ENCODE measurements at places on chromosomes 3 and 15.

GRCh38 chr3:152219769-152220255 lies 48.9 kb upstream of the MBNL1 start:
- H3K4me3 ChIP-seq, result no peak overlapping the region
- no peak overlapping the region for H3K27ac ChIP-seq
- no peak for DNase-seq
- no peaks in the 10 kb centered on the region for H3K27me3 ChIP-seq
- H3K4me1 ChIP-seq, result peaks cover 23% of the 10 kb centered on the region

DNA sequence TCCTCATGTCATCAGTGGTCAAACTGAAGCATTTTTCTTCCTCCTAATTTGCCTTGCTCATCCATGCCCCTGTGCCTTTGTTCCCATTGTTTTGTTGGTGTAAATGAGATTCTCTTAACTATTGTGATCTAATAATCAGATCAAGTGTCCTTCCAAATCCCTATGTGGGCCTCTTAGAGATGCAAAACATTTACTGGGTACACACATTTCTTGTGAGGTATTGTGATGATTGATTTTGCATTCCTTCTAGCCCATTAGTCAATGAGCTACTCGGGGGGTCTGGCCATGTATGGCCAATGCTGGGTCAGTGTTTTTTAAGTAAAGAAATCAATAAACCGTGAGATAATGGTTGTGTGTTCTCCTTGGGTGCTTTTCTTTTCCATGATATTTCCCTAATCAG lies 580.4 kb downstream of the VGLL3 start:
- H3K36me3 ChIP-seq, result no peaks in the 10 kb centered on the region
- H3K27me3 ChIP-seq, result no peaks in the 10 kb centered on the region
- no peak for DNase-seq
- no peak overlapping the region for H3K4me3 ChIP-seq
- no peaks in the 10 kb centered on the region for H3K4me1 ChIP-seq
- H3K27ac ChIP-seq, result no peak overlapping the region

DNA sequence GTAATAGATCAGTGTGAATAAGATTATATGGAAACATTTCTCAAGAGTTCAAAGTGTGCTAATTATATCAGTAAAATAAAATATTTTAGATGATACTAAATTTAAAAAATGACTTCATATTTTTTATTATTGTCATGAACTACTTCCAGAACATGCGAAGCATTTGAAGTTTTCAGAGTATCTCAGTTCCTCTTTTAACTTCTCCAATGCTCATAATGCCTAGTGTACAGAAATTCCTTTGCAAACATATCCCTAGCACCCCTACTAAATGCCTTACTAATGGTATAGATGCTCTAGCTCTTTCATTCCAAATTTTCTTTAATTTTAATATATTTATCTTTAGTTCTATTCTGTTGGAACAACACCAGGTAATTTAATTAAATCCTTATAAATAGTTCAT lies 580.4 kb downstream of the CADM2 start:
- no peak overlapping the region for H3K4me3 ChIP-seq
- no peaks in the 10 kb centered on the region for H3K36me3 ChIP-seq
- no peaks in the 10 kb centered on the region for H3K4me1 ChIP-seq
- no peak for DNase-seq

GRCh38 chr3:123783050-123783689 lies 101.0 kb downstream of the MYLK start:
- no peaks in the 10 kb centered on the region for H3K27me3 ChIP-seq
- H3K4me1 ChIP-seq, result peaks cover 5% of the 10 kb centered on the region
- H3K36me3 ChIP-seq, result no peaks in the 10 kb centered on the region
- peak overlapping the region; percentile 23 for H3K27ac ChIP-seq

GRCh38 chr3:23455084-23455483 lies 252.0 kb downstream of the UBE2E2 start:
- no peaks in the 10 kb centered on the region for H3K27me3 ChIP-seq
- H3K4me3 ChIP-seq, result no peak overlapping the region
- peak overlapping the region; percentile 29 for H3K27ac ChIP-seq
- no peak for DNase-seq

DNA sequence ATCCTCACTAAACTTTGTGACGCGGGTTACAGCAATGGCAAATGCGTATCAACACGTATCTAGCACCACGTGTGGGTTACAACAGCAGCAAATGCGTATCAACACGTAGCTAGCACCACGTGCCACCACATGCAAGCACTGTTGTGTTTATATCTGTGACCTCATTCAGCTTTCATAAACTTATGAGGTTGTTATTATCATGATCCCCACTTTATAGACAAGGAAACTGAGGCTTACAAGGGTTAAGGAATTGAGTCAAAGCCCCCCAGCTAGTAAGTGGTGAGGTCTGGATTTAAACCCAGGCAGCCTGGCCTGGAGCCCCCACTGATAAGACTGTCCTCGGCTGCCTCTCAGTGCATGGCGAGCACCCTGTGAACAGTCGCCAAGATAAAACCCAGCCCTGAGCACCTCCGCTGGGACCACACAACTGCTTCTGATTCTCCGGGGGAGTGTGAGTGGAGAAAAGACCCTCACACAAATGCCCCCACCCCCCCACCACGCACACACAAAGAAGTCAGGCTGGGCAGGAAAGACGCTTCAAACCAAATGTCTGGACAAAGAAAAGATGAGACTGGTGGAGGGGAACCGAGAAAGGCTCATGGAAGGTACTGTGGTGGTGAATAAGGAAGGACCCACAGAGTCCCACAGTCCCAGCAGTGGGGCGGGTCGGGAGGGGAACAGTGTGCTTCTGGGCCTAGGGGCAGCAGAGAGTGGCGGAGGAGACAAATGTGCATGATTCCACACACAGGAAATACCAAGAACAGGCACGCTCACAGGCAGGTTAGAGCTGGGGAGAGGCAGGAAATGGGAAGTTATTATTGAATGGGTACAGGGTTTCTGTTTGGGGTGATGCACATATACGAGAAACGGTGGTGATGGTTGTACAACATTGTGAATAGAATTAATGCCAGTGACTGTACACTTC lies 173.4 kb downstream of the XXYLT1 start:
- no peaks in the 10 kb centered on the region for H3K36me3 ChIP-seq
- peaks cover 43% of the 10 kb centered on the region for H3K4me1 ChIP-seq
- no peaks in the 10 kb centered on the region for H3K27me3 ChIP-seq
- H3K27ac ChIP-seq, result peak overlapping the region; percentile 67
- DNase-seq, result peak; percentile 24

GRCh38 chr3:128113817-128114794 lies 9.5 kb downstream of the RUVBL1 start:
- no peaks in the 10 kb centered on the region for H3K27me3 ChIP-seq
- no peak overlapping the region for H3K4me3 ChIP-seq
- peaks cover 9% of the 10 kb centered on the region for H3K4me1 ChIP-seq
- H3K27ac ChIP-seq, result peak overlapping the region; percentile 66
- H3K36me3 ChIP-seq, result peaks cover 50% of the 10 kb centered on the region

DNA sequence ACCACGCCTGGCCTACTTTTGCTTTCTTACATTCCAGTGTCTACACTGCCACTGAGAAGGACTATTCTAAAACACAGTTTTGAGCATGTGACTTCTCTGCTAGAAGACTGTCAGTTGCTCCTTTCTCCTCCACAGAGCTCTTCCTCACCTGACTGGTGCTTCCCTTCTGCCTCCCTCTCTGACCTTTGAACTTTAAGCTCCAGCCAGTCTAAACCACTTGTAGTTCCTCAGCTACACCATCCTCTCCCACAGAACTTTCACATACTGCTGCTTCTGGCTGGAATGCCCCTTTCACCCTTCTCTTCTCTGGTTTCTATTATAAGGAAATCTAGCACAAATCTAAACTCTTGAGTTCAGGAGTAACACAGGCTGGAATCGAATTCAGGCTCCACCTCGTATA lies 9.1 kb downstream of the NCEH1 start:
- no peak for DNase-seq
- peaks cover 81% of the 10 kb centered on the region for H3K4me1 ChIP-seq
- no peak overlapping the region for H3K4me3 ChIP-seq
- H3K27me3 ChIP-seq, result no peaks in the 10 kb centered on the region
- H3K27ac ChIP-seq, result peak overlapping the region; percentile 37

GRCh38 chr15:74433592-74434262 lies at the start of gene SEMA7A:
Gene SEMA7A (minus strand): TSS chr15:74433958. CDS start chr15:74433918, 40 bp downstream.
- no peaks in the 10 kb centered on the region for H3K36me3 ChIP-seq
- peaks cover 16% of the 10 kb centered on the region for H3K27me3 ChIP-seq
- DNase-seq, result peak; percentile 84
- peak within 1 kb of the TSS; percentile 70 for H3K27ac ChIP-seq

- H3K4me1 ChIP-seq, result peaks cover 83% of the 10 kb centered on the region
- peak overlapping the region; percentile 64 for H3K27ac ChIP-seq
- peak overlapping the region; percentile 30 for H3K4me3 ChIP-seq
- H3K27me3 ChIP-seq, result no peaks in the 10 kb centered on the region
- peaks cover 4% of the 10 kb centered on the region for H3K36me3 ChIP-seq
Observed at GRCh38 chr3:61594144-61594963, 33.0 kb downstream of the PTPRG start.

DNA sequence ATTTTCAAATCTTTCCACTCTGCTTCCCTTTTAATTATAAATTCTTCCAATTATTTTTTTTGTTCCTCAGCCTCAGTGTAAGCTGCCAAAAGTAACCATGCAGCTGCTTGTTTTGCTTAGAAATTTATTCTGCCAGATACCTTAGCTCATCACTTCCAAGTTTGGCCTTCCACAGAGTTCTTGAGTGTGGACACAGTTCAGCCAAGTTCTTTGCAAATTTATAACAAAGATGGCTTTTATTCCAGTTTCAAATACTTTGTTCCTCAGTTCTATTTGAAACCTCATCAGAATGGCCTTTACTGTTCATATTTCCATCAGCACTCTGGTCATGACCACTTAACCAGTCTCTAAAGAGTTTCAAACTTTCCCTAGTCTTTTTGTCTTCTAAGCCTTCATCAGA lies 10.3 kb downstream of the RTP1 start:
- no peak overlapping the region for H3K27ac ChIP-seq
- H3K36me3 ChIP-seq, result no peaks in the 10 kb centered on the region
- DNase-seq, result no peak
- H3K27me3 ChIP-seq, result no peaks in the 10 kb centered on the region
- H3K4me3 ChIP-seq, result no peak overlapping the region

- no peak overlapping the region for H3K4me3 ChIP-seq
- no peaks in the 10 kb centered on the region for H3K27me3 ChIP-seq
- no peak overlapping the region for H3K27ac ChIP-seq
- no peaks in the 10 kb centered on the region for H3K4me1 ChIP-seq
- H3K36me3 ChIP-seq, result no peaks in the 10 kb centered on the region
Observed at GRCh38 chr3:116927918-116928317, 218.3 kb downstream of the TUSC7 start.

DNA sequence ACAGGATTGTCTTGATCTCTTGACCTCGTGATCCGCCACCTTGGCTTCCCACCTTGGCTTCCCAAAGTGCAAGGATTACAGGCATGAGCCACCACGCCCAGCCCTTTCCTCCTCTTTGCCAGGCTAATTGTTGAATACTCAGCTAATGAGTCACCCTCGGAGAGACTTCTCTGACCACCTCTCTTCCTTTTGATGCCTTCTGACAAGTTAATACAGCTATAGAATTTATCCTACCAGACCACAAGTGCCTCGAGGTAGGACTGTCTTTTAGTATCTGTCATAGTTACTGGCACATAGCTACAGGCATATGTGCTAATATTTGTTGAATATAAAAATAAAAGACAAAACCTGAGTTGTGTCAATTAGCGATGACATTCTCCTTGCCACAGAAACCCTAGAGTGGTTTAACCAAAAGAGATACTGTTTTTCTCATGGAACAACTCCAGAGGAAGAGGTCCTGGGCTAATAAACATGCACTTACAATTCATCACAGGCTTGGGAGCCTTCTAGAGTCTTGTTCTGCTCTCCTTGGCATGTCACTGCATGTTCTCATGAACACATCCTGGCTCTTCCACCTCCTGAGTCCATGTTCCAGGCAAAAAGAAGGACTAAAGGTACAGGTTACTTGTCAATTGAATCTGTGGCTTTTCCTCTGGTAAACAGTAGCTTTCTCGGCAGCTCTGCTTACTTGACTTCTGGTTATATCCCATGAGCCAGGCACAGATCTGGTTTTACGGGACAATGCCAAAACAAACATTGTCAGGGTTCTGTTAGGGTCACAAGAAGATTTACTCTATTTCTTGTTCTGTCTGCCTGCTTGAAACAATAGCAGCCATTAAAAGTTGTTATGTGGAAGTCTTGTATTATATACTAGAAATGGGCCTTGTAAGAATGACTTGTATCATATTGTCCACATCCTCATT lies 332.3 kb downstream of the THSD4 start:
- DNase-seq, result no peak
- peak overlapping the region; percentile 89 for H3K27ac ChIP-seq
- no peaks in the 10 kb centered on the region for H3K27me3 ChIP-seq
- H3K4me3 ChIP-seq, result no peak overlapping the region

GRCh38 chr3:171459942-171460724 lies at the start of gene TNIK:
Gene TNIK (minus strand): TSS chr3:171460405. CDS start chr3:171460063, 342 bp downstream.
- peak; percentile 94 for DNase-seq
- peak within 1 kb of the TSS; percentile 87 for H3K27ac ChIP-seq
- H3K4me3 ChIP-seq, result peak within 1 kb of the TSS; percentile 84
- H3K36me3 ChIP-seq, result no peaks in the 10 kb centered on the region
- peaks cover 65% of the 10 kb centered on the region for H3K4me1 ChIP-seq
- H3K27me3 ChIP-seq, result peaks cover 13% of the 10 kb centered on the region

GRCh38 chr15:54298396-54298795 lies 320.2 kb downstream of the UNC13C start:
- H3K36me3 ChIP-seq, result no peaks in the 10 kb centered on the region
- H3K27ac ChIP-seq, result no peak overlapping the region
- no peak for DNase-seq
- no peaks in the 10 kb centered on the region for H3K4me1 ChIP-seq
- H3K27me3 ChIP-seq, result no peaks in the 10 kb centered on the region

DNA sequence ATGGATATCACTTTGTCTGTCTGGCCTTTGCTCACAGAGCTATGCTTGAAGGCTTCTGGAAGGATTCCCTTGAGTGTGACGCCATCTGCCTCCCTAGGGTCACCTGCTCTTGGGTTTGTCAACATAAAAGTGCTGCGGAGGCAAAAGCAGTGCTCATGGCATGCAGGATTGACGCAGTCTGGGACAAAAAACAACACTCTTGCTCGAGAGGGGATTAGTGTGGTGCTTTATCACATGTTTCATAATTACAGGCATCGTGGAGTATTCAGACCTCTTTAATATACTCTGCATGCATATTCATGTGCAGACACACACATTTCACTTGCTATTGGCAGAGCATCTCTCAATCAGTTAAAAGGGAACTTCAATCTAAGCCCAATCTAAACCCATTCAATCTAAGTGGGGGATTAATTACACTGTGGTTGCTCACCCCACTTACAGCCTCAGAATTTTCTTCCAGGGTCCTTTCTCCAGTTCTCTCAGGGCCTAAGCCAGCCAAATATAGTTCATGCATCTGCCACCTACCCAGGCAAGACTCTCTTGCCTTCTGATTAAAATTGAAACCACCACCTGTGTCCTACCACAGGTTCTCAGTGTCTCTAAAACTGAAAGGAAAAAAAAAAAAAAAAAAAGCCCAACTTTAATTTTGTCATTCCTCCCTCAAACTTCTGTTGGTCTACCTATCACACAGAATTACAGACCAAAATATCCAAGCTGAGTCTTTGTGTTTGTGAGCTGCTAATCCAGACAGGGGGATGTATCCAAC lies 75.6 kb downstream of the BFSP2 start:
- DNase-seq, result no peak
- peaks cover 19% of the 10 kb centered on the region for H3K4me1 ChIP-seq
- no peak overlapping the region for H3K4me3 ChIP-seq
- H3K27ac ChIP-seq, result peak overlapping the region; percentile 85
- H3K27me3 ChIP-seq, result no peaks in the 10 kb centered on the region
- H3K36me3 ChIP-seq, result no peaks in the 10 kb centered on the region

- no peak for DNase-seq
- H3K4me3 ChIP-seq, result no peak overlapping the region
- no peak overlapping the region for H3K27ac ChIP-seq
Observed at GRCh38 chr3:127668906-127669305, 3.8 kb upstream of the ABTB1 start.

- peaks cover 10% of the 10 kb centered on the region for H3K4me1 ChIP-seq
- no peaks in the 10 kb centered on the region for H3K27me3 ChIP-seq
- no peak overlapping the region for H3K4me3 ChIP-seq
- H3K36me3 ChIP-seq, result no peaks in the 10 kb centered on the region
- no peak for DNase-seq
- H3K27ac ChIP-seq, result no peak overlapping the region
Observed at GRCh38 chr3:32435911-32436815, 44.5 kb downstream of the CMTM7 start.
